ENCODE measurements at places on chromosomes 4 and X.

GRCh38 chrX:54044877-54045338 lies 635 bp upstream of the PHF8 start:
- DNase-seq = no peak

- DNase-seq = no peak
These were observed 54.0 kb upstream of the LDB2 start for GRCh38 chr4:16952462-16952871.

GRCh38 chr4:35982318-35982717 lies 262.0 kb downstream of the ARAP2 start:
- DNase-seq = no peak

GRCh38 chr4:157004279-157005161 lies 32.9 kb upstream of the PDGFC start:
- DNase-seq = no peak

GRCh38 chrX:129750971-129751370 lies 12.2 kb downstream of the XPNPEP2 start:
- no peak for DNase-seq

- DNase-seq = peak; percentile 13
These were observed 504.4 kb upstream of the FAT1 start for GRCh38 chr4:187227907-187228704.

DNA sequence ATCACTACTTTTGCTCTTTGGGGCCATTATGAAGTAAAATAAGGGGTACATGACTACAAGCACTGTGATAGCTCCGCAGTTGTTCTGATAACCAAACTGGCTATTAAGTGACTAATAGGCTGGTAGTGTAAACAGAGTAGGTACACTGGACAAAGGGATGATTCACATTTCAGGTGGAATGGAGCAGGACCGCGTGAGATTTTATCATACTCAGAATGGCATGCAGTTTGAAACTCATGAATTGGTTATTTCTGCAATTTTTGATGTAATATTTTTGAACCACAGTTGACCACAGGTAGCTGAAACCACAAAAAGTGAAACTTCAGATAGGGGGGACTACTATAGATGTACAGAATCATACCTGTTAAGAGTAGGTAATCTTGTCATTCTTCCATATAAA lies 55.8 kb downstream of the PAK3 start:
- DNase-seq = no peak

DNA sequence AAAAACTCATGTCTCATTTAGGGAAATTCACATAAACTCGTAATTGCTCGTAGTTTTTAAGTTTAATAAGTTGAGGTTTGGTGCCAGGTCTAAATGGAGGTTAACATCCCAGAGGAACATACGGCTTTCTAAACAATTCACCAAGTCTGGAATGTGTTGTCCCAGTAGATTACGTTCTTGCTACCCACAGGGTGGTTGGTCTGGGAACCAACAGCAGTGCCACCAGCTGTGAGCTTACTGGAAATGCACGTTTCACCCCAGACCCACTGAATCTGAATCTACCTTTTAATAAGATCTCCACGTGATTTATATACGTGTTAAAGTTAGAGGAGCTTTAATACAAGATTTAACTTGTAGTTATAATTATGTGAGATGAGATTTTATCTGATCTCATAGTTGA lies 134.3 kb downstream of the BMPR1B start:
- DNase-seq = no peak

GRCh38 chr4:144894573-144894972 lies 203.4 kb downstream of the ANAPC10 start:
- peak; percentile 67 for DNase-seq

DNA sequence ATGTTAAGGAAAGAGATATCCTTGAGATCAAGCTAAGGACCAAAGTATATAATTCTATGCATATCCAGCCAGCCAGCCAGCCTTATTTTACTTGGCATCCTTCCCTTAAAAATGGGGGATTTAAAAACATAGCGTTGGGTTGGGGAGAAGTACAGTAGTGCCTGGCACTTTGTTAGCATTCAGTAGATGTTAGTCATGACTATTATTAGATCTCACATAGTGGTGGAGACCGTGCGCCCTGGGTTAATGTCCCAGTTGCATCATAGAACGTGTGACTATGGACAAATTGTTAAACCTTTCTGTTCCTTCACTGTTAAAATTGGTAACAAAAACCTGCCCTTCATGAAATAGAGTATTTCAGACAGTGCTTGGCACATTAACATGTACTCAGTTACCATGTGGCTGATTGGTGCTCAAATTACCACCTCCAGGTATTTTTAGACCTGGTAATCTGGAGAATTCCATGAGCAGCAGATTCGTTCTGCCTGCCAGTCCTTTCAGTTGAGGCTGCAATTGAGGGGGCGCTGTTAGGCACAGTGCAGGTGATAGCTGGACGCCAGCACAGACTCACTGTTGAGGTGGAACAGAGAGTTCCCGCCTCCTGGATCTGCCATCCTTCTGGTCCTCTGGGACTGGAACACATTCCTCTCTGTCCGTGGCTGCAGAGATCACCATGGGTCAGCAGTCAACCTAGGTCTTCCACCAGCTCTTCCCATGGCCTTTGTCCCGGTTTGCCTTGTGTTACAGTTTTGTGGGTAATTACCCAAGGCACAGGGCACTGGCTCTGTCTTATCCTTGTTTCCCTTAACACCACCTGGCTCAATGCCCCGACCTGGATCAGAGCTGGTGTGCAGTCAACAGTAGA lies 31.7 kb downstream of the RBBP7 start:
- peak; percentile 84 for DNase-seq
